ENCODE measurements at places on chromosomes 13 and 19. TPM values are rescaled to one million over a fixed set of nuclear protein-coding genes. Genes with fewer than 3 reads are reported as not detected.

Gene RDH8
- total RNA-seq = 0.24 TPM

Gene MISP
- 285 TPM for total RNA-seq

Gene C19orf38
- 1.5 TPM for total RNA-seq

DNA sequence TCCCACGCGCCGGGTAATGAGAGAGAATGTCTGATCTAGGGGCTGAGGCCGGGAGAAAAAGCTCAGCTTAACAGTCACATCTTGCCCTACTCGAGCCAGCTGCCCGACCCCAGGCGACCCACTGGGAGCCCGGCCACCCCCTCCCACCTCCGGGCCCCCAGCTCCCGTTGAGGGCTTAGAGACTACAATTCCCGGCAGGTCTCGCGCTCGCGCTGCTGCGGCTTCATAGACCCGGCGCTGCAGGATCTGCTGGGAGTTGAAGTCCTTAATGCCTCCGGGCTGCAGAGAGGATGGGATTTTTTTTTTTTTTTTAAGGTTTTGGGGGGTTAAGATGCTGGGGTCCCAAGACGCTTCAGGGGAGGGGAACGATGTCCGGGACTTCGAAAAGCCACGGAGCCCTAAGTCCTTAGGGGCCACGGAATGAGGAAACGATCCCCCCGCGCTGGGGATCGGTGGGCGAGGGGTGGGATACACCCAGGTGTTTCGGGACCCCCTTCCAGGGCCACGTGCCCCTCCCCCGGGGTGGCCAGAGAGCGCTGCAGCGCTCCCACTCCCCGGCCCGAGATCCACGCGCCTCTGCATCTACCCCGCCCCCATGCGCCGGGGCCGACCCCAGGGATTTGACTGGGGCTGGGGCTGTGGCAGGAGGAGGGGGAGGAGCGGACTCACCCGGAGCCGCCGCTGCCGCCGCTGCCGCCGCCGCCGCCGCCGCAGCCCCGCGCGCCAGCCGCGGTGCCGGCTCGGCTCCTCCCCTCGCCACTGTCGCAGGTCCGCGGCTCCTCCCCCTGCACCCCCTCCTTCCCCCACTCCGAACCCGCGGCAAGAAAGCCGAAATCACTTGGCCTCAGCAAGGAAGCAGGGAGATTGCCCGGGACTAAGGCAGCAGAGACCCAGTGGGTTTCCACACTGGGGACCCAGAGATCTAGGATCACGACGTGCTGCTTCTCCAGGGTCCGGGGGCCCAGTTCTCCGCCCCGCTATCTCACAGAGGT lies at the start of gene SYT3:
TSS of gene SYT3 (minus strand) at position 761 of the 992 bp plus-strand sequence. CDS start 2,470 bp downstream, outside the sequence.
- H3K27ac ChIP-seq = no peak within 1 kb of the TSS
- H3K4me3 ChIP-seq = no peak within 1 kb of the TSS
- peaks cover 28% of the 10 kb centered on the region for H3K27me3 ChIP-seq
- DNase-seq = no peak

GRCh38 chr19:51637362-51637978 lies 7.3 kb upstream of the SIGLEC5 start:
- no peaks in the 10 kb centered on the region for H3K4me1 ChIP-seq
- no peak overlapping the region for H3K4me3 ChIP-seq
- H3K36me3 ChIP-seq = no peaks in the 10 kb centered on the region
- H3K27ac ChIP-seq = no peak overlapping the region
- H3K27me3 ChIP-seq = no peaks in the 10 kb centered on the region

DNA sequence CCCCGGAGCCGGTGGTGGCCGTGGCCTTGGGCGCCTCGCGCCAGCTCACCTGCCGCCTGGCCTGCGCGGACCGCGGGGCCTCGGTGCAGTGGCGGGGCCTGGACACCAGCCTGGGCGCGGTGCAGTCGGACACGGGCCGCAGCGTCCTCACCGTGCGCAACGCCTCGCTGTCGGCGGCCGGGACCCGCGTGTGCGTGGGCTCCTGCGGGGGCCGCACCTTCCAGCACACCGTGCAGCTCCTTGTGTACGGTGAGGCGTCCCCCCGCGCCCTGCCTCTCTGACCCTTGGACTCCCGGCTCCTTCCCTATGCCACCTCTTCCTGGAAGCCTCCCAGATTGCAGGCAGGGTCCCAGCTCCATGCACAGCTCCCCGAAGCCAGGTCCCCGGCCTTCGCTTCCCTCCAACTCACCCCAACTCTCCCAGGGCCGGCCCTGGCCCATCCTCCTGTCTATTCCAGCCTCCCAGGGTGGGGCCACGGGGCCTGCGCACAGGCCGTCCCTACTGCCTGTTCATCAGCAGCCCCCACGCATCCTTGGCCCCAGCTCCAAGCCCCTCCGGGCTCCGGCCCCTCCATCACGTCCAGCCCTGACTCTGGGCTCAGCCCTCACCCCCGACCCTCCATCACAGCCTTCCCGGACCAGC lies 1.7 kb downstream of the MADCAM1 start:
- H3K27ac ChIP-seq = no peak overlapping the region
- no peak for DNase-seq
- H3K27me3 ChIP-seq = peaks cover 28% of the 10 kb centered on the region

DNA sequence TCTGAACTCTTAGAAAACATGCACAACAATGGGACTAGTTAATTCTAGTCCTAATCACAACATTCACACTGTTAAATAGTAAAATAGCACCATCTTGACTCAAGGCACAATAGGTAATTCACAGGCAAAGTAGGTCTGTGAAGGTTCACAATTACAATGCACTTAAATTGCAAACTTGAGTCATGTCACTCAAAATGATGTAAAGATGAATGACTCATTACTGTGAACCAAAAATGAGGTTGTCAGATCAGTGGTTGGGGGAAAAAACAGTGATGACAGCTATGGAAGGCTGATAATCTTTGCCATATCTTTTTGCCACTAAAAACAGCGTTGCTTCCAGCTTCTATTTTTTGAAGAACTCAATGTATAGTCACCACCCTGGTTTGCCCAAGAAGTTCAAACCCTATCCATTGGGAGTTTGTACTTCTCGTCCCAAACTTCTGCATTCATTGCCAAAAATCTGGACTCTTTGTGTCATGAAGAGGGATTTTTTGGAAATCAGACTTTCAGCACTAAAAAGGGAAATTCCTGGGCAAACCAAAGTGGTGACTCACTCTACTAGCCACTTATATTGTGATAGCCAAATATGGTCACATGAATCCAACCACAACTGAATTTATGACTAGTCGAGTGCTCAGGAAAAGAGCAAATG lies 200.9 kb upstream of the TMTC4 start:
- H3K4me1 ChIP-seq = no peaks in the 10 kb centered on the region
- no peaks in the 10 kb centered on the region for H3K36me3 ChIP-seq
- H3K27ac ChIP-seq = no peak overlapping the region
- H3K27me3 ChIP-seq = no peaks in the 10 kb centered on the region

DNA sequence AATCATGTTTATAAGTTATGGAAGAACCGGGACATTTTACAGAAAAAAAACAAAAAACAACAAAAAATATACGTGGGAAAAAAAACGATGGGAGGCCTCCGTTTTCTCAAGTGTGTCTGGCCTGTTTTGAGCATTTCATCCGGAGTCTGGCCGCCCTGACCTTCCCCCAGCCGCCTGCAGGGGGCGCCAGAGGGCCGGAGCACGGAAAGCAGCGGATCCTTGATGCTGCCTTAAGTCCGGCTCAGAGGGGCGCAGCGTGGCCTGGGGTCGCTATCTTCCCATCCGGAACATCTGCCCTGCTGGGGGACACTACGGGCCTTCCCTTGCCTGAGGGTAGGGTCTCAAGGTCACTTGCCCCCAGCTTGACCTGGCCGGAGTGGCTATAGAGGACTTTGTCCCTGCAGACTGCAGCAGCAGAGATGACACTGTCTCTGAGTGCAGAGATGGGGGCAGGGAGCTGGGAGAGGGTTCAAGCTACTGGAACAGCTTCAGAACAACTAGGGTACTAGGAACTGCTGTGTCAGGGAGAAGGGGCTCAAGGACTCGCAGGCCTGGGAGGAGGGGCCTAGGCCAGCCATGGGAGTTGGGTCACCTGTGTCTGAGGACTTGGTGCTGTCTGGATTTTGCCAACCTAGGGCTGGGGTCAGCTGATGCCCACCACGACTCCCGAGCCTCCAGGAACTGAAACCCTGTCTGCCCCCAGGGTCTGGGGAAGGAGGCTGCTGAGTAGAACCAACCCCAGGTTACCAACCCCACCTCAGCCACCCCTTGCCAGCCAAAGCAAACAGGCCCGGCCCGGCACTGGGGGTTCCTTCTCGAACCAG lies 1.8 kb upstream of the APOE start:
- no peak overlapping the region for H3K4me3 ChIP-seq
- H3K27ac ChIP-seq = no peak overlapping the region
- H3K27me3 ChIP-seq = peaks cover 8% of the 10 kb centered on the region
- H3K36me3 ChIP-seq = no peaks in the 10 kb centered on the region
- no peaks in the 10 kb centered on the region for H3K4me1 ChIP-seq

GRCh38 chr13:113860051-113860664 lies 3.7 kb downstream of the GAS6 start:
- H3K36me3 ChIP-seq = no peaks in the 10 kb centered on the region
- peak overlapping the region; percentile 84 for H3K27ac ChIP-seq
- H3K4me1 ChIP-seq = peaks cover 43% of the 10 kb centered on the region
- peak; percentile 85 for DNase-seq
- H3K27me3 ChIP-seq = no peaks in the 10 kb centered on the region

Data from colonic mucosa (tissue), 4 donors.